Daoy (cell line): ENCODE measurements at places on chromosomes 11 and 22.
A peak's percentile ranks its signal among the peaks of the same experiment; 100 is the strongest.

- peak; percentile 88 for DNase-seq
Observed at GRCh38 chr11:112321501-112322172, 61.0 kb upstream of the PLET1 start.

GRCh38 chr11:57407941-57408475, 17.6 kb upstream of the PRG2 start:
- no peak for DNase-seq

DNA sequence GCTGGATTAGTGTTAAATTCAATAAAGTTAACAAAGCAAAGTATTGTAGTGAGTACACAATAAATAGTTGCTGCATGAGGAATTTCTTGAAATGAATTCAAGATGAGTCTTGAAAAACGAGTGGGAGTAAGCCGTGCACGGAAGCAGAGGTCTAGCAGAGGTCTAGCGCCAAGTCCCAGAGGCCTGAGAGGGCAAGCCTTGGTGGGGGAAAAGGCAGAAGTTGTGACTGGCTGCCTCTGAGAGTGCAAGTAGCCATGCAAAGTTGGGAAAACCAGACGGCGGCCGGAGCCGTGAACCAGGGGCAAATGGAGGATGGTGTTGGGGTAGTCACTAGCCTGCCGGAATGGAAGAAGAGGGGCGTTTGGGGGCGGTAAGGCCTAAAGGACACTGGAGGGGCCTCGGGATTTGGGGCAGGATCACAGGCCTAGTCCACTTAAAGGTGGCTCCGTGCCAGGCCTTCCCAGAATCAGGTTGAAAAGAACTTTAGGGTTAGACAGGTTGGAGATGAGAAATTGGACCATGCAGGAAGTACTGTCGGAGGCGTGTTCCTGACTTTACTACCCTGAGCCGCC, 379 bp upstream of the SLC3A2 start:
- DNase-seq, result peak; percentile 41

- no peak for DNase-seq
Observed at GRCh38 chr11:65352783-65353182, 1.8 kb upstream of the TIGD3 start.

GRCh38 chr22:27876684-27877083, 42.4 kb downstream of the PITPNB start:
- no peak for DNase-seq

GRCh38 chr11:118194835-118195627, 18.6 kb upstream of the SCN2B start:
- DNase-seq, result peak; percentile 67

GRCh38 chr22:33405194-33405593, 347.0 kb upstream of the SYN3 start:
- peak; percentile 27 for DNase-seq

DNA sequence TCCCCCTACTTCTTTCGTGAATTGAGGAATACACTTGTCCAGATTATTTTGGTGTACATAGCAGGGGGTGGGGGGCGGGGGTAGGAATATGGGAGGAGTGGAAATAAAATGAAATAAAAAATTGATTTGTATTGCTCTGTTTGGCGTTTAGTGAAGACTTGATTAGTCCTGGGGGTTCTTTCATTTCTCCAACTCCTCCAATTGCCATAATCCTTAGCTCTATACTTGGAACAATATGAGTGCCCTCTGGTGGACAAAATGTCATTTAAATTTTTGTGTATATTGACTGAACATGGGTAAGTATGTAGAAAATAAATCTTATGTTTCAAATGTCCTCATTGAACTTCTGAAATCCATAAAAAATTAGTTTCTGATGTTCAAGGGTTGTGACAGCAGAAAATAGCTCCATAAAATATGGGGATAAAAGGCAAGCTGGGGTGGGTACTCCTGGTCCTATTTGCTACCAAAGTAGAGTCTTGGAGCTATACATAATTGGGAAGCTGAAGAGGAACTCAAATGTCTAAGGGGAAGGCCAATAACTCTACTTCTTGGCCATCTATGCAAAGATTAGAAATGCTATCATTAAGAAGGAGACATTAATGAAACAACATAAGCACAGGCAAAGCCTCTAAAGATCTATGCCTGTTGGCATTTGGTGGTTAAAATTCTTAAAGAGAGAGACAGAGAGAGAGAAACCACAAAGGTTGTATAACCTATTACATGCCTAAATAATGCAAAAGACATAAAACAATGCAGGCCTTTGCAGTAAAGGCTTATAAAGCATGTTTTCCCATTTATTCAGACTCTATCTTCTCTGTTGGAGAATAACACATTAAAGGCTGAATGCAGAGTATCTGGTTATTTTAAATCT, 421.6 kb downstream of the METTL15 start:
- peak; percentile 17 for DNase-seq

DNA sequence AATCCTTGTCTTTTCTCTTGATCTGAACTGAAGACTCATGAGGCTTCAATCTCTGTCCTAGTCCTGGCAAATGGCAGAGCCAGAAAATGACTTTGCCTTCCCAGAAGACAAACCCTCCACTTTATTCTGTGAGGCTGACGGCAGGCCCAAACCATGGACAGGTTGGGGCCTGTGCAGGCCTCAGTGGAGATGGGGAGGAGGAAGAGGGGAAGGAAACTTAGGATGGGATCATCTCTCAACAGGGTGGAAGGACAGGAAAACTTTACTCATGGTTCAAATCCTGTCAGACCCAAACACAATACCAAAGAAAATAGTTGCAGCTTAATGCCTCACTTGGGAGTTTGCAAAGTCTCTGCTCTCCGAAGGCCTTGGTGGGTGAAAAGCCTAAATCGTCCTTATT, 9.8 kb downstream of the RPL27A start:
- DNase-seq, result no peak

DNA sequence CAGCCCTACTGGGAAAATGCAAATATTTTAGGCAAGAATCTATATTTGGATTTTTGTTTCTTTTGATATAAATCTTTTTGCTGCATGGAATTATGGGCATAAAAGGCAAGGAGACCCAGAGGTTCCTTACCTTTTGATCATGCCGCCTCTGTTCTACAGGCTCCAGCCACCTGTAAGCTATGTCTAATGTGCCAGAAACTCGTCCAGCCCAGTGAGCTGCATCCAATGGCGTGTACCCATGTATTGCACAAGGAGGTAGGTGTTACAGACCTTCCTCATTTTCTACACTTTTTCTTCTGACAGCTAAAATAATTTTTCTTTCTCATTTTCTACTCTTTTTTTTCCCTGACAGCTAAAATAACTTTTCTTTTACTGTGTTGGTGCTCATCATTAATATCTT, 8.2 kb upstream of the BACE1-AS start:
- DNase-seq, result no peak

DNA sequence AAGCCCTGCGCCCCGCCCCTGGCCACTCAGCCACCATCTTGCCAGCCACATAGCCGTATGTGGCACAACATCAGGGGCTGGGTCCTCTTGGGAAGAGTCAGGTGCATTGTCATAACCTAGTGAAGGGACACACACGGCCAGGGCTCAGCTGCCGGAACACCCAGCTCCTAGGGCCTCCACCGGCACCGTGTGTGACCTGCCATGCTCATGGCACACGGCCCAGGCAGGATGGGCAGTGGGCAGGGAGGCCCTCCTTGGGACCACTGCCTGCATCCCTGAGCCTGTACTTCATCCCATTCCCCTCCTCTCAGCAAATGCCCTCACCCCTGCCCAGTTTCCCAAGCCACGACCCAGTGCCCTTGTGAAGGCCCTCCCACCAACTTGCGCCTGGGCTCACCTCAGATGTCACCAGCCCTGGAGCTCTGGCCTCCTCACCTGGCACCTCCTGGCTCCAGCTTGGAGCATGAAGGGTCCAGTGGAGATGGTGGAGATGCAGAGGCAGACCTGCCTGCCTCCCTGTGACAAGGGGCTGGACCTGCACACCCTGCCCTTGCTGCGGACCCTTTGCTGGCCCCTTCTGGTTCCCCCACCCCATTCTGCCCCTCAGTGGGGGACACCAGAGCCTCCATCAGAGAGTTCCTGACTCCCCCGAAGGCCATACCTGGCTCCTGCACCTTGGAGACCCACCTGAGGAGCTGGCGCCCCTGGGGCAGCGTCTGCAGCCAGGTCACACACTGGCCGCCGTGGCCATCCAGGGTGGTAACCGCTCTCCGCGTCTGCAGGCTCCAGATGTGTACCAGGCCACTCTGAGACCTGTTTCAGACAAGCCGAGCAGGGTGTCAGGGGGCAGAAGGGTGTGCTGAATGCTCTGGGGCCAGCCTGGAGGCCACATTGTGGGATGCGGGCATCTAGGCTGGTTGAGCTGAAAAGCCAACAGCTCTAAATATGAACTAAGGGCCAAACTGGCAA, 34.5 kb downstream of the GNB1L start:
- no peak for DNase-seq

GRCh38 chr11:73862986-73863385, 13.7 kb downstream of the COA4 start:
- no peak for DNase-seq

DNA sequence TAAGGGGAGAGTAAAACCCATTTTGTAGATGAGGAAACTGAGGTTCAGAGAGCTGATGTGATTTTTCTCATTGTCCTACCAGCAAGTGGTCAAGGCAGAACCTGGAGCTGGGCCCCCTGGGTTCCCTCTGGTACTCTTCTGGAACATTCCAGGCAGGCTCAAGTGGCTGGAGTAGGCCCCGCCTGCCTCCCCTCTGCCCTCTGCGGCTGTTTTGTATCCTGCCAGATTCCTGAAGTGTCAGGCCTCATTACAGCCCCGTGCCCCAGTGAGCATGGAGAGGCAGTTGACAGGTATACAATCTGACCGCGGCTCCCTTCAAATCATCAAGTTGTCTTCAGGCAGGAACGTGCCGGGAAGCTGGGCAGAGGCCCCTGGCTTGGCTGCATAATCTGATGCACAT, 94.6 kb upstream of the CD82 start:
- DNase-seq, result no peak

DNA sequence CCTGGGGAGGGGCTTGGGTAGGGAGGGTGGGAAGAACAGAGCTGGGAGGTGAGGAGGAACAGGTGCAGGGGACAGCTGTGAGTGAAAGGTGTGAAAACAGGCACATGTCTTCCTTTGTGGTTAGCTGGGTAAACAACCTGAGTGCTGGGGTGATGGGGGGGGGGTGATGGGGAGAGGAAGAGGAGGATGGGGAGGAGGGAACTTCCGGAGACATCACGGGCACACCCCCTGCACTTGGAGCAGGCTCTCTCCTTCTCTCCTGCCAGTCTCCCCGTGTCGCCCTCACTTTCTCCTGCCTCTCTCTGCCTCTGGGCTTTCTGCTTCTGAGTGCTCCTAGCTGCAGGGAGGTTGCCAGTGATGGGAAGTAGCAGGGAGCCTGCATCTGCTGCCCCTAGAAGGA, 8.8 kb downstream of the CXCR5 start:
- no peak for DNase-seq

GRCh38 chr11:43555186-43555585, 125.4 kb upstream of the HSD17B12 start:
- no peak for DNase-seq

DNA sequence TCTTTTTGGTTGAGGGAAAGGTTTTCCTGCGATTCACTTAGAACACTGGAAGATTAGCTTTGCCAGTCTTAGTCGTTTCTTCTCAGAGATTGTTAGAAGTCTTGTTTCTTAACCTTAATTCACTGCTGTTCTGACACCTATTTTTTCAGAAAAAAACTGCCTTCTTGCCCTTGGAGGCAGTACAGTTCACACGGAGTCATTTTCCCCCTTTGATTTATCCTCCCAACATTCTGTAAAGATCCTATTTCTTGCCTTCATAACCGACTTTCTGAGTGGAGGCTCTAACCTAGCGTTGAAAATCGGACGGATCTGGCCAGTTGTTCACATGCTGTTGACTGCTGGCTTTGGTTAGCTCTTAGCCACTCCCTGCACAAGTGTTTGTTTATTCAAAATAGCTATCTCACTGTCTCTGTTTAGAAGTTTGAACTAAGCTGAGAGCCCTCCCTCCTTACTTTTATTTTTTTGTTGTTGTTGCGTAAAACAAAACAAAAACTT, 737 bp downstream of the BCL2L13 start:
- peak; percentile 42 for DNase-seq

DNA sequence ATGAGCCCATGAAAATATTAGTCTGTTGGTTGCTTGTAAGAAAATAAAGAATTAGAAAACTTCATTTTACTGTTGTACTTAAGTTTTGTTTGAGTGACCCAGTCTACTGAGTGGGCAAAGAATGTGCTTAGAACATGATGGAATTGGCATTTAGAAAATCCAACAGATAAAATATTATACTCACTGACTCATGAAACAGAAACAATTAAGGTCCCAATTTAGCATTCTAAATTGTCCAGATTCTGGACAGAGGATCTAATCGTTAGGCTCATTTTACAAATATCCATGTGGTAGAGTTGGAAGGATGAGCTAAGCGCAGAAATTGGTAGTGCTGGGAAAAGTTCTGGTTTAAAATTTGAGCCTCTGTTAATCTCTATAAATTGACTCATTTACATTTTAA, 45.4 kb downstream of the METTL15 start:
- no peak for DNase-seq

DNA sequence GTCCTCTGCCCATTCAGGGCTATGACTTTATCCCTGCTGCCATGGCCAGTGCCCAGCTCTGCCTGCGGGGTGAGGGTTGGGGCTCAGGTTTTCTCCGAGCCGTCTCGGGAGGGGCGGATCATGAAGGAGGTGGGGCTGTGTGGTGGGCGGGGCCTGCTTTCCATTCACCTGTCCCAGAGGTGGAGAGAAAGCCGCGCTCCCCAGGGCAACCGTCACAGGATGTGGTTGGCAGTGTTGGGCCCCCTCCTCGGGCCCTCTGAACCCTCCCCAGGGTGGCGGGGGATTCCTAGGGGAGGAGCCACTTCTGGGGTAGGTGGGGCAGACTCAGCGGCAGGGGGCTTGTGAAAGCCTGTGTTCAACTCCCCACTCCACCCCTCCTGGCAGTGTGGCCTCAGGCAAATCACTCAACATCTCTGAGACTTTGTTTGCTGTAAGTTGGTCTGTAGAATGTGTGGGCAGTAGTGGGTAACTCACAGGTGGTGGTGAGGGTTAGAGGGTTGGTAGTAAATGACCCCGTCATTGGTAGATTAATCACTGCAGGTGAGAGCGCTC, 50.3 kb downstream of the CD6 start:
- no peak for DNase-seq

GRCh38 chr11:125284245-125284850, 119.8 kb downstream of the PKNOX2 start:
- DNase-seq, result no peak

DNA sequence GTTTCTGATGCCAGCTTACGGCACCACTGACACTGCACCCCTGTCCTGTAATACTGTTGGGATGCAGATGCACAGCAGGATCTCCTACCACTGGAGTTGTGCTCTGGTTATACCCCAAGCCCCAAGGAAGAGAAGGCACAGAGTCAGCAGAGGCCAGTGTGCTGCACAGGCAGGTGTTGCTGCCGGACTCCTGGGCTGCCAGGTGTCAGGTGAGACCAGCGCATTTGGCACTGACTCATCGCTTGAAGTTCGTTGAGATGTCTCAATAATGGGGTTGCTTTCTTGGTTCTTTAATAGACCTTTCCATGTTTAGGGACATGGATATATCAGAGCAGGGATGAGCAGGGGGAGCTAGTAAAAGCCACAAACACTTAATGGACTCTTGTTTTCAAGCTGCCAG, 75.7 kb upstream of the TTC12 start:
- no peak for DNase-seq

DNA sequence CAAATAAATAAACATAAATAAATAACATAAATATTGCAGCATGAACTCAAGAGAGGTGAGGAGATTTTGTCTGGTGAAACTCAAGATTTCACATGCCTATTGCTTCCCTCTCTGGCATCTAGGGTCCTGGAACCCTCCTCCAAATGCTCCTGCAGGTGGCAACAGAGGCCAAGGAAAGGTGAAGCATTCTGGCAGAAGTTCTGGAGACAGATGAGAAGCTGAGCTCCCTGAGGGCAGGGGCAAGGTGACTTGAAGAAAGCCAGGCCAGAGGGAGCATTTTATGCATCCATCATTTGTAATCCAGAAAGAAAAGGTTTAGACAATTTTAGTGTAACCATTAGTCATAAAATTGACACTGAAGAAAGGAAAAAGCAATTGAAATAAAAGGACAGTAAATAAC, 64.9 kb downstream of the ENDOD1 start:
- peak; percentile 63 for DNase-seq
